Fibroblast of lung (primary cell): ENCODE measurements at places on chromosomes 2 and 18. TPM values are rescaled to one million over a fixed set of nuclear protein-coding genes. Genes with fewer than 3 reads are reported as not detected.

The WNT6 gene
- not detected in 2 replicates for total RNA-seq

The RNU2-63P gene
- 46.0 and 268 TPM in 2 replicates for total RNA-seq

The STPG4 gene
- 0.26 and 0.33 TPM in 2 replicates for total RNA-seq

The FEV gene
- total RNA-seq, result not detected in 2 replicates

The CIB4 gene
- not detected in 2 replicates for total RNA-seq

The CXCR2 gene
- total RNA-seq, result not detected in 2 replicates

The ACVR1C gene
- 0.26 and 0.83 TPM in 2 replicates for total RNA-seq

The KCNS3 gene
- 1.3 and 6.3 TPM in 2 replicates for total RNA-seq
